Heart right ventricle (tissue), 16 donors: ENCODE measurements at places on chromosomes 5 and 9. TPM values are rescaled to one million over a fixed set of nuclear protein-coding genes. Genes with fewer than 3 reads are reported as not detected.

TLE4 gene
- polyA plus RNA-seq, result 4.2 TPM

- H3K27me3 ChIP-seq, result no peaks in the 10 kb centered on the region
- no peak overlapping the region for H3K4me3 ChIP-seq
- no peak overlapping the region for H3K27ac ChIP-seq
- no peak for DNase-seq
- no peaks in the 10 kb centered on the region for H3K4me1 ChIP-seq
Observed at GRCh38 chr5:171464829-171465228, 45.4 kb downstream of the FGF18 start.

DNA sequence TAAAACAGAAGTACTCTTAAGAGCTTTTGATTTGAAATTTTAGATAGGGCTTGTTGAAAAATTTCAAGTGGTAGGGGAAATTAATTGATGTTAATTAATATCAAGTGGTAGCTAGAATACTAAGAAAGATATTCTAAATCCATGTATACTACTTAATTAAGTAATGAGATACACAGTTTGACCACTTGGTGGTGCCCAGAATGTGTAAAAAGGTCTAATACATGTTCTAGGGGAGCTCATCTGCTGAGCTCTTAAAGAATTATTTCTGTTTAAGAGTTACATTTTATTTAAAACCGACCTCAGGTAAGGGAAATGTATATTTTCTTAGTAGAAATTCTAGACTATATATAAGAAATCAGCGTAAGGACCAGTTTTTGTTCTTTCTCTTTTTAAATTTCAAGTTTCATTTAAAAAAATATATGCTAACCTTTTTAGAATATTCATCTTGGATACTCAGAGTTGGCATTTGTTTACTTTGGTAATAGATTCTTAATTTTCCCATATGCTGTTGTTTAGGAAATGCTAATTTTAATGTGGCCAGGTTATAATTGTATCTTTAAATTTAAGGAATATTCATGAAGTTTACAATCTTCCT lies 61.5 kb downstream of the LNPEP start:
- no peak overlapping the region for H3K27ac ChIP-seq
- no peak overlapping the region for H3K4me3 ChIP-seq
- H3K36me3 ChIP-seq, result peaks cover 89% of the 10 kb centered on the region
- DNase-seq, result peak; percentile 13
- H3K27me3 ChIP-seq, result no peaks in the 10 kb centered on the region

DNA sequence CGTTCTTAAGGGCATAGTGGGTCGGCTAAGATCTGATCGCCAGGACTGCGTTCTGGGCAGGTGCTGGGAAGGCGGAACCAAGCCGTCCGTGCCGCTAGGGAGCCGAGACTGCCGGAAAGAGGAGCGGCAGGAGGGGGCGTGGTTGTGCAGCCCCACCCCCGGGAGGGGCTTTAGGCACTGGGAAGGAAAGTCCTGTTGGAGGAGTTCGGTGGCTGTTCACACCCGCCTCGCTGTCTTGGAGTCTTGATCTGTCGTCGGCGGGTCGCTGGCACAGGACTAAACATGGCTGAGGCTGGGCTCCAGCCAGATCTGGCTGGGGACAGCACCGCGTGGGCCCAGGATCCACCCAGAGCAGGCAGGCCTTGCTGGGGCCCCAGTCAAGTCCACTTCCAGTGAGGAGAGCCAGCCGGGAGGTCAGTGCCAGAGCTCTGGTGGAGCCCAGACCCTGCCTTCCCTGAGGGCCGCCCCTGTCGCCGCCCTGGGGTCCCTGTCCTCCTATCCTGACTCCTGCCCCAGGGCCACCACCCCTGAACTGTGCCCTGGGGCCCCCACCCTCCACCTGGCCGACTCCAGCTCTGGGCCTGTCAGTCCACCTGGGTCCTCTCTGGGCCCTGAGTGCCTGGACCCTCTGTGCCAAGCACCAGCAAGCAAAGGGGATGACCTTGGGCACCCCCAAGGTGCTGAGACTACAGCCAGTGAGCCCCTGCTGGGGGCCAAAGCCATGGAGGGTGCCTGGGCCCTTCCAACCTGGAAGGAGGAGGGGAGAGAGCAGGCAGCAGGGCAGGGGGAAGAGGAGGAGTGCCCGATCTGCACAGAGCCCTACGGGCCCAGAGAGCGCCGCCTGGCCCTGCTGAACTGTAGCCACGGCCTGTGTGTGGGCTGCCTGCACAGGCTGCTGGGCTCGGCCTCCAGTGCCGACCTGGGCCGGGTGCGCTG lies 4.5 kb downstream of the RNF208 start:
- DNase-seq, result peak; percentile 66
- H3K4me1 ChIP-seq, result peaks cover 24% of the 10 kb centered on the region
- H3K27me3 ChIP-seq, result no peaks in the 10 kb centered on the region
- H3K4me3 ChIP-seq, result peak overlapping the region; percentile 47
- peaks cover 16% of the 10 kb centered on the region for H3K36me3 ChIP-seq

DNA sequence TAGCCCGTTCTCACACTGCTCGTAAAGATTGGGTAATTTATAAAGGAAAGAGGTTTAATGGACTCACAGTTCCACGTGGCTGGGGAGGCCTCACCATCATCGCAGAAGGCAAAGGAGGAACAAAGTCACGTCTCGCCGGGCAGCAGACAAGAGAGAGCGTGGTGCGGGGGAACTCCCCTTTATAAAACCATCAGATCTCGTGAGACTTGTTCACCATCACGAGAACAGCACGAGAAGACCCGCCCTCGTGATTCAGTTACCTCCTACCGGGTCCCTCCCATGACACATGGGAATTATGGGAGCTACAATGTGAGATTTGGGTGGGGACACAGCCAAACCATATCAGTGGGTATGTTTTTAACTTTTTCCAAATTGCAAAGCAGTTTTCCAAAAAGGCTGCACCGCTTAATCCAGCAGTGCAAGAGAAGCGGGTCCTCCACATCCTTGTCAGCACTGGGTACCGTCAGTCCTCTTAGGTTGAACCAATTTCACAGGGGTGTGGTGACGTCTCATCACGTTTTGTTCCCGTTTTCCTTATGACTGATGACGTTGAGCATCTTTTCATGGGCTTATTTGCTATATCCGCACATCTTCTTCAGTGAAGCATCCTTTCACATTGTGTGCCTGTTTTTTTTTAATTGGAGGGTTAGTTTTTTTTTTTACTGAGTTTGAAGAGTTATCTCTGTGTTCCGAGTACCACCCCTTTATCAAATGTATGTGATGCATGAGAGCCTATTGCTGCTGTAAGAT lies 8.0 kb upstream of the FCN2 start:
- peaks cover 16% of the 10 kb centered on the region for H3K4me1 ChIP-seq
- H3K27ac ChIP-seq, result no peak overlapping the region
- no peak overlapping the region for H3K4me3 ChIP-seq
- DNase-seq, result no peak
- no peaks in the 10 kb centered on the region for H3K36me3 ChIP-seq

DNA sequence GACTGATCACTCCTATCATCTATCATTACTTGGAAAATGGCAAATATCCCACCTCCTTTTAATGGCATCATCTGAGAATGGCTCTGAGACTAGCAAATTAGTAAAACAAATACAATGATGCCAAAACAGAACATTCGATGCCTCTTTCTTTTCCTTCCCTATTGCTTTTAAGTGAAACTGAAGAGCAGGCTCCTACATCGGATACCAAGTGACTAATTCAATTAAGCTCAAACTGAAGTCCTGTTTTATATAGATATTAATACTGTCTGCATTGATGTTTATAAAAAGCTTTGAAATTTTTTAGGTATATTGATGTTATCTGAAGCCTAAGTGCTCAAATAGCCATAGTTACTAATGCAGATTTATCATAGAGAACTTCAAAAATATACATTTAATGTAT lies 43.9 kb downstream of the SAXO1 start:
- H3K4me3 ChIP-seq, result no peak overlapping the region
- no peak overlapping the region for H3K27ac ChIP-seq
- H3K27me3 ChIP-seq, result no peaks in the 10 kb centered on the region
